Activated CD4-positive, alpha-beta T cell treated with anti-CD3 and anti-CD28 coated beads, Interleukin-2, Interleukin-4, amounts not matched to agents 100 ng/mL and 50 ng/mL, durations not matched to agents 16 hours and 8 hours (primary cell): ENCODE measurements at places on chromosomes 12 and 14.

- no peak for DNase-seq
Measured at GRCh38 chr12:109256011-109256410, 53.1 kb downstream of the FOXN4 start.

GRCh38 chr12:54279227-54279631 is 693 bp downstream of the CBX5 start:
- no peak for DNase-seq

- no peak for DNase-seq
Measured at GRCh38 chr14:34214961-34215360, 247.1 kb downstream of the SPTSSA start.

- no peak for DNase-seq
Measured at GRCh38 chr12:20404576-20405346, 36.4 kb downstream of the PDE3A start.

- peak; percentile 11 for DNase-seq
Measured at GRCh38 chr14:45252366-45253069, 484 bp downstream of the MIS18BP1 start.

DNA sequence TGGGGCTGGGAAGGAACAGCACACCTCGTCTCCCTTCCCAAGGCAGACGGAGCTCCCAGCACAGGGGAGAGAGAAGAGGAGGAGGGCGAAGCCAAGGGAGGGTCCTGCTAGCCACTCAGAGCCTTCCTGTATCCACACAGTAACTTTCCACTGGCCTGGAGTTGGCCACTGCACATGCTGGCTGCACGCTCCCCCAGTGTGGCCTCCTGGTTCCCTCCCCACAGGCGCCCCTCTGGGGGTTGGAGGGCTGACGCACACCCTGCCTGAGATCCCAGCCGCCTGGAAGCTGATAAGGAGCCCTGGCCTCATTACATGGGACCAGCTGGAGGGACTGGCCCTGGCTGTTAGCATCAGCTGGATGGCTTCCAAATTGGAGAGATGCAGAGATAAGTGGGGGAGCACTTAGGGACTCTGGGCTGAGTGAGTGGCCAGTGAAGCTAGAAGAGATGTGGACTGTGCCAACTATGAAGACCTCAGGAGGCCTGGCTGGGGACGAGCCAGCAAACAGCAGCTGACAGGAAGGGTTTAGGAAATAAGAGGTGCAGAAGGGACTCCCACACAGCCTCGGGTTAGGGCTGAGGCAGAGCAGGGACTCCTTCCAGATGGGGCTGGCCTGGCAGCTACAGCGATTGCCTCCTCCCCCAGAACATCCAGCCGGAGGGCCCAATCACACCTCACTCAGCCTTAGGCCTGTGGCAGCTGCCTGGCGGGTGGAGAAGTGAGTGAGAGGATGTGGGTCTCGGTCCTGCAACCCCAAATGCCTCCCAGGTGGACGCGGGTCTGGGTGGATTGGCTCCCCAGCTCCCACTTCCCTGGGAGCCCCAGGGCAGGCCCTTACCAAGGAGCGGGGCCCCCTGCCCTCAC is 26.3 kb upstream of the BCDIN3D start:
- DNase-seq: no peak

- DNase-seq: no peak
Measured at GRCh38 chr14:76958020-76958979, 70.2 kb downstream of the IRF2BPL start.

GRCh38 chr14:52235866-52236510 is 31.5 kb upstream of the PTGDR start:
- DNase-seq: no peak
